ENCODE measurements at places on chromosomes 3 and 15. TPM values are rescaled to one million over a fixed set of nuclear protein-coding genes. Genes with fewer than 3 reads are reported as not detected.

The IL17RC gene
- 0.92 TPM for total RNA-seq

The GPR15 gene
- 13.2 TPM for total RNA-seq

The SCAANT1 gene
- total RNA-seq, result not detected

The MCTP2 gene
- 262 TPM for total RNA-seq

The FYCO1 gene
- 30.3 TPM for total RNA-seq

The TMIE gene
- total RNA-seq, result not detected

The GOLGA6D gene
- total RNA-seq, result not detected

The FETUB gene
- total RNA-seq, result not detected

The GOLGA8J gene
- 0.21 TPM for total RNA-seq

The PRSS50 gene
- total RNA-seq, result not detected

The CLPX gene
- total RNA-seq, result 39.0 TPM

The PLAAT1 gene
- total RNA-seq, result not detected

The GALNT15 gene
- not detected for total RNA-seq

The SCG3 gene
- not detected for total RNA-seq

The CASR gene
- not detected for total RNA-seq

The OR5K1 gene
- not detected for total RNA-seq

The PATL2 gene
- total RNA-seq, result 13.0 TPM

The CAV3 gene
- not detected for total RNA-seq

The SLC41A3 gene
- 36.4 TPM for total RNA-seq

The RAB27A gene
- 136 TPM for total RNA-seq

The TAGLN3 gene
- 0.74 TPM for total RNA-seq

The MYO9A gene
- total RNA-seq, result 19.8 TPM
